ENCODE measurements at places on chromosomes 7 and 10.

- no peak for DNase-seq
These were observed 249.1 kb upstream of the LYZL1 start for GRCh38 chr10:29039677-29040189.

DNA sequence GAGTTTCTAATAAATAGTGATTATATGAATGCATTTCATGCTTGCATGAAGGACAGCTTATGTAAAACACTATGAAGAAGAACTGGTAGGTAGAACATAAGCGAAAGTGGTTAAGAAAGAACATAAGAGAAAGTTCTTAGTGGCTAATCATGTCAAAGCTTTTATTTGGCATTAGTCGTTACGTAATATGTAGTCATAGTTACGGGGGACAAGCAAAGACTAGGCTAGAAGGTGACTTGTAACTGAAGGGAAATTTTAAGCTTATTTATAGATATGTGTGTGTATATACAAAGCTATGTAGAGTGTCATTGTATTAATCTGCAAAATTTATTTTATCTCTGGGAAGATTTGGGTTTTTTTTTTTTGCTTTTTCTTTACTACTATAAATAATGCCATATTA lies 36.9 kb downstream of the CAPZA2 start:
- no peak for DNase-seq

GRCh38 chr7:46461334-46461777 lies 540.3 kb upstream of the IGFBP3 start:
- no peak for DNase-seq

DNA sequence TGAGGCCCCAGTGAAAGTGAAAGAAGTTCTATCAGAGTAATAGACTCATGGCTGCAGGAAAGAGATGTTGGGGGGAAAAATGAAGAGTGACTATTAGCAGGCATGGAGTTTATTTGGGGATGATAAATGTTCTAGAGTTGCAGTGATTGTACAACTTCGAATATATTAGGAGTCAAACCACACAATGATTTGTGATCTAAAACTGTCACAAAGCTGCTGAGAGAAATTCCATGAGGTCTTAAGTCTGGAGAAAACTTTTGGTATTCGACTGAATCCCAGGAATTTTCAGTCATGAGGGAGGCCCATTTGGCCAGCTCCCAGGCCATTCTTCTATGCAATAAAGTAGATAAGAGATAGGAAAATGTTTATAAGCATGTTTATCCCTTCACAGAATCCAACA lies 55.9 kb upstream of the UNC5B start:
- no peak for DNase-seq

- no peak for DNase-seq
These were observed 37.1 kb downstream of the MTURN start for GRCh38 chr7:30171766-30172447.

GRCh38 chr10:63825766-63826165 lies 304.6 kb downstream of the REEP3 start:
- DNase-seq, result no peak

DNA sequence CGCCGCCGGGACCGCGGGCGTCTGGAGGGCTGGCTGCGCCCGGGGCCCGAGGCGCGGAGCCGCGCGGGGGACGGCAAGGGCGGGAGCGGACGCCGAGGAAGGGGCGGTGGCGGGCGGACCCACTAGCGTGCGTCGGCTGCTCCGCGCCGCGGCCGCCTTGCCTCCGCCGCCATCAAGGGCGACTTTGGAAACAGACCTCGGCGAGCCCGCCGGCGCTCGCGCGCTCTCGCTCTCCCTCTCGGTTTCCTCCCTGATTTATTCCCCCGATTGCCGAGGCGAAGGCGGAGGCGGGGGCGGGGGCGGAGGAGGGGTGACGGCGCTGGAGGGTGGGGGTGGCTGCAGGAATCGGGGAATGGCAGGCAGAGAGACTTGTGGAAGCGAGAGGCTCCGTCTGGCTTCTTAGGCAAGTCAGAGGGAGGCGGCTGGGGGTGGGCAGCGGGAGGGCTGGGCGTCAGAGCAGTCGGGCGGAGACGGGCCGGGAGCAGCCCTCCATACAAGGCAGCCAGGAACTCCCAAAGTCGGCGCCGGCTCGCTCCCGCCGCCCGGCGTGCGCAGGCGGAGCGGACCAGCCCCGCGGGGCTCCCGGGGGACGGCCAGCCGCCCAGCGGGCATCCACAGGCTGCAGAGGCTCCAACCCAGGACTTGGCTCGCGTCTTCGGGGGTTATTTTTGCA lies at the start of gene CACNA2D1:
Gene CACNA2D1 (minus strand): TSS at position 231 of the 673 bp plus-strand sequence.
- no peak for DNase-seq

DNA sequence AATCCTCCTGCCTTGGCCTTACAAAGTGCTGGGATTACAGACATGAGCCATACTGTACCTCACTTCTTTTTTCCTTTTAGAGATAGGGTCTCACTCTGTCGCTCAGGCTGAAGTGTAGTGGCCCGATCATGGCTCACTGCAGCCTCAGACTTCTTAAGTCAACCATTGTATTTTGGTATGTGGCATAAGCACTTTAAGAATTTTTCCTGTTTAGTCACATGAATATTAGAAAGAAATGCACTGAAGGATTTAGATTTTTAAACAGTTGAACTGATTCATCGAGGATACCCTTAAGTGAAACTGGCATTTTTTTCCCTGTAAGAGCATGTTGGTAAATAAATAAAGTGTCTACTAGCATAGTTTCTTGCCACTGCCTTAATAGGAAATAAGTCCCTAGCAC lies 319.3 kb upstream of the CACNA2D1 start:
- no peak for DNase-seq

DNA sequence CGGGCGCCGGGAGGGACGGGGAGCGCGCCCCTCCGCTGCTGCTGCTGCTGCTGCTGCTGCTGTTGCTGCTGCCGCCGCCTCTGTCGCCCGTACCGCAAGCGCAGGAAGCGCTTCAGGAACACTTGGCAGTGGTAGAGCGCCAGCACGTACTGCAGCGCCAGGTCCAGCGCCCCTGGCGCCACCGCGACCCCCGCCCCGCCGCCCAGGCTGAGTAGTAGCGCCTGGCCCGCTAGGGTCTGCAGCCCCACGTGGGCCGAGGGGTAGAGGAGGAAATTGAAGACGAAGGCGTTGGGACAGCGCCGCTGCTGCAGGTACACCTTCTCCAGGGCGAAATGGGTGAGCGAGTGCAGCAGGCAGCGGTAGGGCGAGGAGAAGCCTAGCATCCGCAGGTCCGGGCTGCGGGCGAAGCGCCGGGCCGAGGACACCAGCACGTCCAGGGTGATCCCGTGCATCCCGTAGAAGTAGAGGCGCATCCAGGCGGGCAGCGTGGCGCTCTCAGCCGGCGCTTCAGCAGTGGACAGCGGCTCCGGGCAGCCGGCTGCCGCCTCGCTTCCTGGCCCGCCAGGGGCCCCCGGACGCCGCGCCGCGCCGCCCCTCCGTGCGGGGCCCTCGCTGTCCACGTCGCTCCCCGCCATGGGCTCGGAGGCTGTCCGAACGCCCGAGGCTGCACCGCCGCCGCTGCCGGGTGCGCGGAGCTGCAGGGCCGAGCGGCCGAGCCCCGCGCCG lies at the start of gene TMEM229A:
Gene TMEM229A (minus strand): TSS at position 699 of the 726 bp plus-strand sequence. CDS start 64 bp downstream, at position 635.
- peak; percentile 29 for DNase-seq

- peak; percentile 19 for DNase-seq
These were observed 38.5 kb downstream of the CAMK2B start for GRCh38 chr7:44286618-44287487.
